ENCODE measurements at places on chromosomes 5 and 9.

- no peak for DNase-seq
Observed at GRCh38 chr9:5817862-5818261, 15.1 kb downstream of the ERMP1 start.

DNA sequence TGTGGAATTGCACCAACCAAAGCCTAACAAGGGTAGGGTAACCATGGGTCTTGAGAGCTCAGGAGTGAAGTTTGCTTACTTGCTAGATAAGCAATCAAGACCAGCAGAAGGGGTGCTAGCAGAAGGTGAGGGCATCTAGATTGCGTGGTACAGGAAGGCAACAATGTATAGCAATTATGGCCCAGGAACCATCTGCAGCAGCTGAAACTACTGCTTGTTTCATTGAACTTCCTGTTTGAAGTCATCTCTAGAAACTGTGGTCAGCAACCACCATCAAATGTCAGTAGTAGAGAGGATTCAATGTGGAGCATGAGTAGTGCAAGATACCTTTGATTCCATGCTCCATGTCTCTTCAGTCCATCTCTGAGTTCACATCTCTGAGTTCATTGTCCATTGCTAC is 462.1 kb upstream of the GRAMD2B start:
- no peak for DNase-seq

DNA sequence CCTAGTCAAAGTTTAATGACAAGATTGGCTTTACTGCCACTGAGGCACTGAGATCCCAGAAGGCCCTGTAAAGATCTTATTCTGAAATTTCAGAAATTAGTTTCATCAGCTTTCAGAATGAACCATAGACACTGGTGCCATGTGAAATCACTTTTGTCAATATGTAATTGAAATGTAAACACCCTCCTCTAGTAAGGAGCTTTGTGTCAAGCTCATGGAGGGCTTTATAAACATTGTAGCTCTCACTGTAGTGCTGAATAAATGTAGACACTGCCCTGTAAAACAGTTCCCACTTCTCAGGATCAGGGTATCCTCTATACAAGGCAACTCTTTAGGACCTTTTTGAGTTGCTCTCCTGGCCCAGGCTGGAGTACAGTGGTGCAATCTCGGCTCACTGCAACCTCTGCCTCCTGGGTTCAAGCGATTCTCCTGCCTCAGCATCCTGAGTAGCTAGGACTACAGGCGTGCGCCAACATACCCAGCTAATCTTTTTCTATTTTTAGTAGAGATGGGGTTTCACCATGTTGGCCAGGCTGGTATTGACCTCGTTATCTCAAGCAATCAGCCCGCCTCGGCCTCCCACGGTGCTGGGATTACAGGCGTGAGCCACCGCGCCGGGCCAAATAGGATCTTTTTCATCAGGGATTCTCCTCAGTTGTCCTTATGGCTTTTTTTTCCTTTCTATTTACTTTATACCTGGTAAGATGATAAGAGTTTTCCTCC is 1823.9 kb upstream of the CDH9 start:
- no peak for DNase-seq

GRCh38 chr9:137042751-137043727 is 2.9 kb downstream of the NPDC1 start:
- no peak for DNase-seq

DNA sequence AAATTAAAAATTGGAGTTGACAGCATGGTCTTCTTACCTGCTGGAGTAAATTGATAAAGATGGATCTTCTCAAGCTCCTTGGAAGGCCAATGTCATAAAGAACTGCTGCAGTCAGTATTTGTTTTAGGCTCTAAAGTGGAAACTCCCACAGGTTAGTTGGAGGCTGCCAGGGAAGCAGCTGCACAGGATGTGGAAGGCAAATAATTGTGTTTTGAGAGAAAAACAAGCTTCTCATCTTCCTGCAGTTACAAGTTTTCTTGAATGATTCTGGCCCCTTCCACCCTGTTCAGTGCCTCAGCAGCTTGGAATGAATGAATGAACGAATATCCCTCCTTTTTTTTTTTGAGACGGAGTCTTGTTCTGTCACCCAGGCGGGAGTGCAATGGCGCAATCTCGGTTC is 13.9 kb downstream of the MROH2B start:
- DNase-seq = no peak

GRCh38 chr5:52692039-52692438 is 95.7 kb upstream of the ITGA1 start:
- DNase-seq = no peak

- no peak for DNase-seq
Observed at GRCh38 chr5:35683466-35683865, 65.8 kb downstream of the SPEF2 start.

DNA sequence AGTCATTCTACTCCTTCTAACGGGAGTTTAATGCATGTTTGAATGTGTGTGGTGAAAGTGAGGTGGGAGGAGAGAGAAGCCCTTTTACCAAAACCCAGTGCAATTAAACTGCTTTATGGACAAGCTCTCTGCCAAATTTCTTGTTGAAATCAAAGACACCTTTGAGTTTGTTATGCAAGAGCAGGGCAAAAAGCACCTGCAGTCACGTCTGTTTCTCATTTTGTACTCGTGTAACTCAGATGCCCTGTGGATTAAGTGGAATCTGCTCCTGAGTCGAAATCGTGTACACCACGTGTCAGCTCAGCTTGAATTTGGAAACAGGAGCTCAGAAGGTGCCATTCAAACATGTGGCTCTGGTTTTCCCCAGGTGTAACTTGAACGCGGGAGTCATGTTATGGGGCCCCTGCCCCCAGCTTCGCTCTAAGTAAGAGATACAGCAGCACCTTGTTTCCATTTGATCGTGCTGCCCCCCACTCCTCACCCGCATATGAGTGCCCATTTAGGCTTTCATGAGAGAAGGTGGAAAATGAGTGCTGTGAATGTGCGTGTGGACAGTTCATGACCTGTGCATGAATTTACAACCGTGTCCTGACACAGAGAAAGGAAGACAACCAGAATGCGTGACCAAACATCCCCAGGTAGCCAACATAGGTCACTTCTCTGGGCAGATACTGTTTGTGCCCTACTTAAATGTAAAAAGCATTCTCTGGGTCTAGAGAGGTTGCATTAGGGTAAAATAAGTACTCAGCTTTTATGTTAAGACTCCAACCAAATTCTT is 347.0 kb upstream of the SLC30A5 start:
- no peak for DNase-seq

DNA sequence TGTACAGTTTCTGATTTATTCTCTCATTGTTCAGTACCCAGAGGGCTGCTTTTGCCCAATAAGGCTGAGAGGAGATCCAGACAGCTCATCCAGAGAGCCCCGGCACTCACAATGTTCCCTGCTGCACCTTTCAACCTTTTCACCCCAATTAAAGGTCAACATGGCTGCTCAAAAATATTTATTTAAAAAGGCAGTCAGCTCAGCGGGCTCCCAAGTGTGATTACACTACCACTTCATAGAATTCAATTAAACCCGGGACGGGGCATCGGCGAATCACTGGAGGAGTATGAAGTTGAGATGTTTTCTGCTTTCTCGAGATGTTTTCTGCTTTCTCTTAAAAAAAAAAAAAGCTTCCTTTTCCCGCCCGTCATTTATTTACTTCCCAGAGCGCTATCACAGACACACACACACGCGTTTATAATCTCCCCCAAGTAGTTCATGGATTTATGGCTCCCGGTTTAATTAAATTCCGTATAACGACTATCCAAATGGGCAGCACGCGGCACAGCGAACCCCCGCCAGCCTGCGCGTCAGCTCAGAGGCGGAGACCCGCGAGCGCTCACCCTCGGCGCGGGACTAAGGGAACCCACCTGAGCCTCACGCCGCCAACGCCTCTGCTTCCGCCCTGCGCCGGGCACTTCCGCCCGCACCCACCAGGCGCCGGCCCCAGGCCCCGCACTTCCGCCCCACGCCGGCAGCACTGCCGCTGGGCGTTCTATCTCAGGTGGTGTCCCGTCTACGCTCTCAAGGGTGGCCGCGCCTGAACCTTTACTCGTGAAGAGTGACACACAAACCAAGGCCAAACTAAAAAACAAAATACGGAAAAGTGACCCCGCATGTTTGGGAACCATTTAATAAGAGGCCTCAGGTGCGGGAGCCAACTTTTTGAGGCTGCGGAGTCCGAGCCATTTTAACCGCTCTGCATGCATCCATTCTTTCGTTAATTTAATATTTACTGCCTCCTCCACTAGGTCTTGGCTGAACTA is at the start of gene C5orf63:
Gene C5orf63 (minus strand): TSS at position 642 of the 986 bp plus-strand sequence. CDS start 14,507 bp downstream, outside the sequence.
- peak; percentile 63 for DNase-seq

DNA sequence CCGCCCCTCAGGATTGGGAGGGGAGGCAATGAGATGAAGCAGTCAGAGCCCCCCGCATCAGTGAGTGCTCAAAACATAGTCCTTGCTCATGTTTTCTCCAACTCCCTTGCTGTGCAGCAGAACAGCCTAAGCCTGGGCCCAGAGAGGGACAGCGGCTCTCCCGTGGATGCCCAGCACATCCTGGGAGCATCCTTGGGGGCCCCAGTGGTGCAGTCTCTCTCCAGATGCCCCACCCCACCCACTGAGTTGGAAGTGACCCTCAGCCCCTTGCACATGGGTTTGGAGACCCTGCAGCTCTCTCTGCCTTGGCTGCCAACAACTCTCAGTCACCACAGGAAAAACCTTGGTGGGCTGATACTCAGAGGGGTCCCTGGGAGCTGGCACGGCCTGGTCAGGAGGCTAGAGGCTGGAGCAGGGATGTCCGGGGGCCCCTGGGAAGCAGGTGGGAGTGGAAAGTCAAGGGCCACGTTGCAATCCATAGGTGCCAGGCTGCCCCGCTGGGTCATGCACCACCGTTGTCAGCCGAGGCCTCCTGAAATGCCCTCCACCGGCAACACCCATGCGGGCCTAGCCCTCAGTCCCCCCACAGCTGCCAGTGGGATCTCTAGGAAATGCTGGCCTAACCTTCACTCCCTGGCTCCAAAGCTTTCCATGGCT is 242.5 kb downstream of the PBX3 start:
- DNase-seq = no peak

- DNase-seq = no peak
Observed at GRCh38 chr9:95813923-95814322, 61.6 kb upstream of the ERCC6L2 start.

DNA sequence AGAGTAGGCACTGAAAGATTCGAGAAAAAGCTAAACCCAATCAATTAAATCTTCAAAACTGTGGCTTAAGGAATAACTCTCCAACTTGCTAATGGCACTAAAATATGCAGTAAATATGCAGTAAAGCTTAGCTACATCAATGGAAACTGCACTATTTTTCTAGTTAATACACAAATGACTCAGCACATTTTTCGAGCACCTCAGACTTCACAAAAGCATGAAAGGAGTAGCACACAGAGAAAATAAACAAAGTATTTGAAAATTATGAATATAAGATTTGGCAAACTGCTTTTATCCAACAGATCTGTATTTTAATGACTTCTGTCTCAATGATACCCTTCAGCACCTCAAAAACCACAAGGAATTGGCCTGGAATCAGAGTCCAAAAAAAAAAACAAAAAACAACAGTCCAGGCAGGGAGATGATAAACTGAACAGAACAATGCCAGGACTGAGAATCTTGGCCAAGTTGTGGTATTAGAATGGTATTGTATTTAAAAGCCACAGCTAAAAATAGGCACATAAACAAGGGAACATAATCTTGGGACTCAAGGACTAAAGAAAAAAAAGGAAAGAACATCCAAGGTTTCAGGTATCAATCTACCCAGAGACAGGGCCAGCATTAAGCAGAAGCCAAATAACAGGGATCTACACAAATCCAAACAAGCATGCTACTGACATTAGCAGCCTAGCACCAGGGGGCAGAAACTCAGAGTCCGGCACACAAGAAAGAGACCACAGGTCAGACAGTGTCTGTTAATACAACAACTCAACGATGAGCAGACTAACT is 21.4 kb downstream of the TMEM245 start:
- no peak for DNase-seq

DNA sequence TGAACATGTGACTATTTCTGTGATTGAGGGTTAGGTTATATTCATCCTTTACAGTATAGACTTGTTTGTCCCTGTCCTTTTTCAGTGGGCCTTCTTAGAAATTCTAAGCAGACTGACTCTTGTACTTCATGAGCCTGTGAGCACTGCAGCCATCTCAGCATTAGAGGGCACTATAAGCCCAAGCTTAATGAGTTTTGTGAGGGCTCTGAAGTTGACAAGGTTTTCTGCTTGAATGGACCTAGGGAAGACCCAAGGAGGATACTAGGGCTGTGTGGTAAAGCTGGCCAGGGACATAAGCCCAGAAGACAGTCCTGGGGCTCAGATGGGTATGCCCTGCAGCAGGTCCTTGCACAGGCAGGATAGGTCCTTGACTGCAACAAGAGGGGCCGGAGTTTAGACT is 126.5 kb downstream of the MRPS30 start:
- no peak for DNase-seq

DNA sequence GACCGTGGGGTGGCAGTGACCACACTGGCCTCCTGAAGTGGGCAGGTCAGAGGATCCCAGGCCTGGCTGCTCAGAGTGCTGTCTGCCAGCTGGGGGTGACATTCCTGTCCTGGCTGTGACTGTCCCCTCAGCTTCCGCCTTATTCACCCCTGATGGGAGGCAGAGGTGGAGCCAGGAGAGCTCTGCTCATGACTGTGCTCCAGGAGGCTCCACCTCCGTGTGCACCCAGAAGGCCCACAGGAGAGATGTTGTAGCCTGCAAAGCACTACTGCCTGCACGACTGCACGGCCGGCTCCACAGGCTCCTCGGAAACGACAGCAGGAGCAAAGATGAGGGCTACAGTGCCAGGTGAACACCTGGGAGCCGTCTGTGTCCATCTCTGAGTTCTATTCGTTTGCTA is 60.9 kb downstream of the ROPN1L start:
- DNase-seq = no peak

DNA sequence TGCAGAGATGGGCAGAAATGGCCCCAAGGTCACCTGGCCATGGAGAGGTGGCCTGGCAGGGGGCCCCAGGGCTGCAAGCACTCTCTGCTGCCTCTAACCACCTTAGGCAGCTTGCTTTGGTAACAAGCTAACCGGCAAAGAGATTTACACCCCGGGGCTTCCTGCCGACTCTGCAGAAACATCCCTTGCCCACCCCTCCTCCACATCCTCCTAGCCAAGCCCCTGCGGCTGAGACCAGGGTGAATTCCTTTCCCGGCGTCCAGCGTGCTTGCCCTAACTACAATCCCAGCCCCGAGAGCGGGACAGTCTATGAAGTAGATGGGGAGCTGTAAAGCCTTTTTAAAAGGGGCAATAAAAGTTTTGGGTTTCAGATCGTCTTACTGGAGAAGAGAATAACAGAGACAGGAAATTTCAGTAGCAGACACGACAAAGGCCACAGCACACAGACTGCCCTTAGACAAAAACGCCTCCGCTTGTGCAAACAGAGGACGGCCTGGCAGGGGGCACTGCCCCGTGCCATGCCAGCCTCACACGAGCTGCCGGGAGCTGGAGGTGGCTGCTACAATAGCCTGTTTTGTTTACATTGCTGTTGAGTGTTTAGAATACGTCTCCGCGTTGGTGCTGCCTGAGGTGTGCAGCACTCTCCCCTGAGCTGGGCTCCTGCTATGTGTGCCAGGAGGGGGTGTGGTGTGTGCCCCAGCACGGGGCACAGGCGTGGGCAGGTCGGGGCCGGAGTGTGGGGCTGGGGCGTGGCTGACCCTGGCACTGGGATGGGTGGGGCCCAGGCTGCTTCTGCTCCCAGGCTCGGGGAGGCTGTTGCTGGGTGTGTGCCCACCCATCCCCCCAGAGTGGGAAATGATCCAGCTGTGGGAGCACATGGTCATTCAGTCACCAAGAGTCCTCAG is 15.3 kb downstream of the MYMK start:
- peak; percentile 2 for DNase-seq

GRCh38 chr9:69377981-69378380 is 53.0 kb downstream of the ENTREP1 start:
- DNase-seq = no peak

- DNase-seq = no peak
Observed at GRCh38 chr5:6135977-6136376, 242.4 kb downstream of the MED10 start.

- DNase-seq = no peak
Observed at GRCh38 chr9:73565026-73565425, 413.4 kb downstream of the ANXA1 start.

- DNase-seq = no peak
Observed at GRCh38 chr5:43634621-43635020, 31.6 kb downstream of the NNT start.
